ENCODE measurements at places on chromosomes 2 and 18. TPM values are rescaled to one million over a fixed set of nuclear protein-coding genes. Genes with fewer than 3 reads are reported as not detected.

DNA sequence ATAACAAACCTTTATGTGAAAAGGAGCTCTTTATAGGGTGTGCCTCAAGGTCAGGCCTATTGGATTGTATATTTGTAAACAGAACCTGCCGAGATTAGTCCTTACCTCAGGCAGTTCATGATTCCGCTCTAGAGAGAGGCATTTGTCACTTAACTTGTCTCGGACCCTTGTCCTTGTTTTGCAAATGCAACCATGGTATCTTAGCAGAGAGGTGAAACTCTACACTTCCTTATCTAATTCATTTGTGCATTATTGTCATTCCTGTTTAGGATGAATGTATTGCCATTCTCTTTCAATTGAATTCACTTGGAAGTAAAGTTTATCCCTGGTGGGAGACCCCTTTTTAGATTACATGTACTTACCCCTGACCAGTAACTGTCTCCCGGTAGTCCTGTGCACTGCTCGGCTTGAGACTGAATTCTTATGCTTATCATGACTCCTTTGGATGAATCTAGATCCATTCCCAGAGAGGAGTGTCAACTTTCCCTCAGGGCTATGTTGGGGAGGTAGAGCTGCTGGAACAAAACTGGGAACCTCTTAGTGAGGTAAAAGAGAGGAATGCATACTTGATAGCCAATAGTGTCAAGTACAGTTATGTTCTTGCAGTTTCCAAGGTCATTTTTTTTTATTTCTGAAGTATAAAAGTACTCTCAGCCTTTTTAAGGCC is 46.6 kb downstream of the SGPP2 start:
- H3K4me1 ChIP-seq: no peaks in the 10 kb centered on the region
- no peak overlapping the region for H3K27ac ChIP-seq
- DNase-seq: no peak

DNA sequence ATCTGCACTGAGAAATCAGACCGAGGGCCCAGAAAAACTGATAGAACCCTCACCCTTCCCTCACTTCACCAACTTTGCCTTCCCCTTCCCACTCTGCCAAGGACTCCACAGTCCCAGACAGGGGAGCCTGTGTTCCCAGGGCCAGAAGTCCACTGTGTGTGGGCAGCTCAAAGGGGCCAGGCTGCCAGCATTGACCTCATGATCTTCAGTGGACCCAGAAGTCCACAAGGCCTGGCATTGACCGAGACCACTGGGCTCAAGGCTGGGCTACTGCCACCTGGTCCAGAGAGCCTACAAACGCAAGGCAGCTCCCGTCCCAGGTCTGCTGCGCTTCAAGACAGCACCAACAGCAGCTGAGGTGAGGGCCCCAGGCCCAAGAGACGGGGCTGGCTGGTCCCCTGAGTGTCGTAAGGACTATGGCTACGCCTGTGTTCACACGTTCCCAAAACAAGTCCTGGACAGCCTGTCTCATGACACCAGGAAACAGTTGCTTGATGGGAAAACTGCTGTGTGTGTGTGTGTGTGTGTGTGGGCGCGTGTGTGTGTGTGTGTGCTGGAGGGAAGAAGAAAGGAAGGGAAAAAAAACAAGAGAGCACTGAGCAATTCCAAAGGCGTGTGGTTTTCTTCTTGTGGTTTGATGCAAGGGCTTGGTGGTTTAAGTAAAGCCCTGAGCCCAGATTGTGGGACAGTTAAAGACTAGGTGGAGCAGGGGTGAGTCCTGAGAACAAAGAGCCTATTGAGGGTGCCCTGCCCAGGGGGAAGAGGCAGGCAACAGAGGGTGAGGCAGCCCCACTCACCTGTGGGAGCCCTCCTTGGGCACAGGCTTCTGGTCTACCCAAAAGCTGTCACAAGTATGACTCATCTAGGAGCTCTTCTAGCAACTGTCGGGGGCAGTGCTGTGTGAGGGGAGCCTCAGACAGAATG is 46.6 kb upstream of the ZBTB7C start:
- peak; percentile 62 for DNase-seq
- H3K36me3 ChIP-seq: no peaks in the 10 kb centered on the region
- H3K27ac ChIP-seq: peak overlapping the region; percentile 97
- no peak overlapping the region for H3K4me3 ChIP-seq

The ANKRD29 gene
- total RNA-seq: 8.8 TPM

GRCh38 chr2:219017201-219017931 is 23.9 kb downstream of the CFAP65 start:
- H3K4me1 ChIP-seq: no peaks in the 10 kb centered on the region
- H3K27me3 ChIP-seq: peaks cover 11% of the 10 kb centered on the region
- H3K4me3 ChIP-seq: no peak overlapping the region

DNA sequence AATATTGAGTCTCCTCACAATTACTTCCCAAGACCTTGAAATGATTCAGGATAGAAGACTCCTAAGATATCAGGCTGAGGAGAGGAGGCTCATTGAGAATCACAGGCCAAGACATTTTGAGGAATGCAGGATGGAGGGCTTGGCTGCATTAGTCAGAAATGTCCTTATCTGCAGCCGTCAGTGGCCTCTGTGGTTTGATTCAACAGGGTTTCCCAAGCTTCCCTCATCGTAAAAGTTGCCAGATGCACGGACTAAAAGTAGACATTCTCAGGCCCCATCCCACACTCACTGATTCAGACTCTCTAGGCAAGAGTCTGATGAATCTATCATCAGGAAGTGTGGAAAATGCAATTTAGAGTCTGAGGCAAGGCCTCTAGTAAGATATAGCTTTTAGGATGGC is 34.0 kb upstream of the TMEM178A start:
- H3K27ac ChIP-seq: no peak overlapping the region
- H3K4me1 ChIP-seq: no peaks in the 10 kb centered on the region
- H3K4me3 ChIP-seq: no peak overlapping the region
- H3K36me3 ChIP-seq: no peaks in the 10 kb centered on the region

GRCh38 chr2:232838406-232838874 is 31.6 kb upstream of the SNORC start:
- H3K27me3 ChIP-seq: no peaks in the 10 kb centered on the region
- no peak overlapping the region for H3K27ac ChIP-seq
- no peaks in the 10 kb centered on the region for H3K4me1 ChIP-seq
- H3K4me3 ChIP-seq: no peak overlapping the region
- H3K36me3 ChIP-seq: peaks cover 3% of the 10 kb centered on the region

The LYG1 gene
- total RNA-seq: 0.80 TPM

- no peak overlapping the region for H3K4me3 ChIP-seq
- H3K27me3 ChIP-seq: no peaks in the 10 kb centered on the region
- H3K36me3 ChIP-seq: no peaks in the 10 kb centered on the region
- H3K4me1 ChIP-seq: no peaks in the 10 kb centered on the region
These were observed 166.5 kb upstream of the CXCR4 start for GRCh38 chr2:136284226-136285119.

The NCOA1 gene
- total RNA-seq: 83.4 TPM

DNA sequence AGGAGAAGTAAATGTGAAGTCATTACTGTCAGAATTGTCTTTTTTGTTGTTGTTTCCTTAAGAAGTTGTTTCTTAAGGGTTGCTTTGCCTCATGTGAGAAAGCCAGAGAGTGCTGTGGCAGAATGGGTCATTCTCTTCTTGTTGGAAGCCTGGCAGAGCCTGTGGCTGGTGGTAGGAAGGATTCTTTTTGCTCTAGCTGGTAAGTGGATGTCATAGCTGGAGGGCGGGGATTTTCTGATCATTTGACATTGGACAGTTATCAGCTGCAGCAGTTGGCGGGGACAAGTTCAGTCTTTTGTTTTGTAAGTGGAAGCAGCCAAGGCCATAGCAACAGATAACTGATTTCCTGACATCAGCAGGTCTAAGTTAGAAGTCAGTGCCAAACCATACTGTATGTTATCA is 5.5 kb upstream of the RMDN2 start:
- H3K4me1 ChIP-seq: no peaks in the 10 kb centered on the region
- DNase-seq: no peak
- H3K4me3 ChIP-seq: no peak overlapping the region
- H3K27ac ChIP-seq: no peak overlapping the region

DNA sequence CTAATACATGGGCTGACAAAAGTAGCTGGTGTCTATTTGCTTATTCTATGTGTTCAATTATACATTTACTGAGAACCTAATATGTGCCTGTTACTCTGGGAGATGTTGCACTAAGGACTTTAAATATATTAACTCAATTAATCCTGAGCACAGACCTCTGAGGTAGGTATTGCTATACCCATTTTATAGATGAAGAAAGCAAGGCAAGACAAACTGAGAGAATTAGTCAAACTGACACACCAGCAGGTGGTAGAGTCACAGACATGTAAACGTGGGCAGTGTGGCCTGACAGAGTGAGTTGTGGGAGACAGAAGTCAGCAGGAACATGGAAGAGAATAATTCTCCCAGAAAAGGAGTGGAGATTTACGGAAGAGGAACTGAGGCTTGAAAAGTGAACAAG is 428.9 kb downstream of the LPIN1 start:
- H3K4me1 ChIP-seq: peaks cover 5% of the 10 kb centered on the region
- no peaks in the 10 kb centered on the region for H3K27me3 ChIP-seq
- no peak for DNase-seq
- no peaks in the 10 kb centered on the region for H3K36me3 ChIP-seq
- H3K4me3 ChIP-seq: no peak overlapping the region

DNA sequence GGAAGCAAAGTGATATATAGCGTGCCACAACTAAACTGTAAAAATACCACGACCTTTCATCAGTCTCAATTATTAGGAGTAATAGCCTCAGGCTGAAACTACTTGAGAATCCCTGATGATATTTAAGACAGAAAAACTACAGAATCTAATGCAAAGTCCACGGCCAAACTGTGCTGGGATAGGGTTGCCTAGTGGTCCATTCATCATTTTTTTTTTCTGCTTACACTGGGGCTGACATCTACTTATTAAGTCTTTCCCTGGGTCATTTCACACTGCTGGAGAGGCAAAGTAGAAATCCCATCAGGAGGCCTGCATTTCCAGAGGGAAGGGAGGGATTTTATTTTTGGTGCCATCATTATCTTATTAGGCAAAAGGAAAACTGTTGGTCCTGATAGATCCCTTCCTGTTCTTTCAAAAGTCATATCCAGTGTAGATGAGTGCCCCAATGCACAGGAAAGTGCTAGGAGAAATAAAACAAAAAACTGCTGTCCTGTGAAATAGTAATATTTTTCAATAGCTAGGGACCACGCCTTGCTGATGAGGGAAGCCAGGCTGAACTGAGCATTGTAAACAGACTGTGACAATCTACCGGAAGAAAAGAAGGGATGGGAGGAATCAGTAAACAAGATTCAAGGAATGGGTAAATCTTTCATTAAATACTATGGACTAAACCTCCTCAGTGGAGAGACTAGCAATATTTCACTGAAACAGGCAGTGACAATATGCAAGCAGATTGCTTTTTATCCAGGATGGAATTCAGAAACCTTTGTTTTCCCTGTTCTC is 644.3 kb downstream of the IRS1 start:
- no peak overlapping the region for H3K27ac ChIP-seq
- no peaks in the 10 kb centered on the region for H3K36me3 ChIP-seq
- H3K27me3 ChIP-seq: no peaks in the 10 kb centered on the region
- no peak overlapping the region for H3K4me3 ChIP-seq

The CACNB4 gene
- 17.7 TPM for total RNA-seq

The ADNP2 gene
- total RNA-seq: 20.1 TPM

DNA sequence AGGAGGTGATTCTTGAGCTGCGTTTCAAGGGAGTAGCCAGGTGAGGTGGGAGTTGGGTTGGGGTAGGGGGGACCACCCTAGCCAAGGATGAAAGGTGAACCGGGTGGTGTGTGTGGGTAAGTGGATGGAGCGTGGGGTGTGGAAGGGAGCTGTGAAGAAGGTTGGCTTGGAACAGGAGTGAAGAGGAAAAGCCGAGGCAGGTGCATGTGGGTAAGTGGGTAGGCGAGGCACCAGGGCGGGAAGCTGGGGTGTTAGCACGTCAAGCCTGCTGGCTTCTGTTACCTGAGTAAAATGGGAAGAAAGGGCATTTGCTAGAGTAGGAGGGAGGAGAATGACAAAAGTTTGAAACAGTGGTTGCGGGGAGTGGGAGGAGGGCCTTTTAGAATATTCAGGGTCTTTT is 31.6 kb downstream of the TANC1 start:
- no peaks in the 10 kb centered on the region for H3K36me3 ChIP-seq
- H3K27ac ChIP-seq: no peak overlapping the region
- no peaks in the 10 kb centered on the region for H3K4me1 ChIP-seq
- H3K4me3 ChIP-seq: no peak overlapping the region

GRCh38 chr2:101714118-101714517 is 16.6 kb downstream of the MAP4K4 start:
- no peak overlapping the region for H3K27ac ChIP-seq
- H3K36me3 ChIP-seq: no peaks in the 10 kb centered on the region
- no peaks in the 10 kb centered on the region for H3K27me3 ChIP-seq
- no peak for DNase-seq
- H3K4me1 ChIP-seq: no peaks in the 10 kb centered on the region
- no peak overlapping the region for H3K4me3 ChIP-seq

The DCDC2C gene
- total RNA-seq: 0.48 TPM

DNA sequence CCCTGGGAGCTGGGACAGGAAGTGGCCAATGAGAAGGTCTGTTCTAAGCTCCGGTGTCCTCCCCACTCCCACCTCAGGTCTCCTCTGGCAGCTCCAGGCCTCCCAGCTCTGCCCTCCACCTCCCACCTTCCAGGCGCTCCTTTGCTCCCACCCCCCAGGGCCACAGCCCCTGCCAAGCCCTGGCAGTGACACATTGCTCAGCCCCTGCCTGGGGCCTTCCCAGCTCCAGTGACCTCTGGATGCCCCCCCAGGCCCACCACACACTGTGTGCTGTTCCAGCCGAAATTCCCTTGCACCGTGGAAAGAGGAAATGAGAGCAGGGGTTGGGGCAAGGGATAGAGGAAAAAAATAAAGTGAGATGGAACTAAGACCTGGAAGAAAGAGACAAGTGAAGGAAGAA is 289.6 kb downstream of the CYP26B1 start:
- no peaks in the 10 kb centered on the region for H3K36me3 ChIP-seq
- H3K27ac ChIP-seq: no peak overlapping the region
- no peaks in the 10 kb centered on the region for H3K4me1 ChIP-seq
- H3K27me3 ChIP-seq: no peaks in the 10 kb centered on the region

The COQ10B gene
- total RNA-seq: 32.8 TPM

GRCh38 chr2:183533021-183533420 is 408.8 kb downstream of the NUP35 start:
- no peak for DNase-seq
- H3K27me3 ChIP-seq: no peaks in the 10 kb centered on the region
- H3K4me1 ChIP-seq: no peaks in the 10 kb centered on the region
- H3K36me3 ChIP-seq: no peaks in the 10 kb centered on the region

The ALPI gene
- 0.33 TPM for total RNA-seq

GRCh38 chr2:16746833-16747232 is 81.2 kb upstream of the CYRIA start:
- H3K4me1 ChIP-seq: no peaks in the 10 kb centered on the region
- DNase-seq: no peak
- no peaks in the 10 kb centered on the region for H3K27me3 ChIP-seq
- no peak overlapping the region for H3K27ac ChIP-seq

The CNDP1 gene
- not detected for total RNA-seq
